ENCODE measurements at places on chromosomes 2 and 18. TPM values are rescaled to one million over a fixed set of nuclear protein-coding genes. Genes with fewer than 3 reads are reported as not detected.
A peak's percentile ranks its signal among the peaks of the same experiment; 100 is the strongest.

GRCh38 chr2:26059542-26059941 lies 25.7 kb downstream of the RAB10 start:
- no peak for DNase-seq
- no peak overlapping the region for H3K4me3 ChIP-seq
- no peak overlapping the region for H3K27ac ChIP-seq
- peaks cover 3% of the 10 kb centered on the region for H3K36me3 ChIP-seq
- H3K27me3 ChIP-seq = no peaks in the 10 kb centered on the region

Gene TMEM127
- 69.0 TPM for total RNA-seq

DNA sequence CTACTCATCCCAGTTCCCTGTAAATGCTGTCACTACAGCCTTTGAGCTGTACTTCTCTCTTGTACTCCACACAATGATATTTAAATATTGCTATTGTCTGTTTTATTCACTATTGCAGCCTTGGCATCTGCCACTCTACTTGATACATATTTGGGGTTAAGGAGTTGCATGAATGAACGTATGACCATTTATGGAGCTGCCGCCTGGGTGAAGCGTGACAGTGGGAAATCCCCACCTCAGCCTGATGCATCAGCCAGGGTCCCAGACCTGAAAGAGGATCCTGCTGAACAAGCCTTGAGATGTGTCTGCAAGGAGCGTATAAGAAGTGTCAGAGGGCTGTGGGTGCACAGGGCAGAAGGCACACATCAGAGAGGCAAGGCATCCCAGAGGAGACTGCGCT lies 39.1 kb downstream of the MRPL35 start:
- DNase-seq = peak; percentile 14
- no peak overlapping the region for H3K27ac ChIP-seq
- no peaks in the 10 kb centered on the region for H3K36me3 ChIP-seq
- H3K27me3 ChIP-seq = no peaks in the 10 kb centered on the region

GRCh38 chr18:3867864-3868311 lies 417.9 kb downstream of the TGIF1 start:
- H3K4me3 ChIP-seq = no peak overlapping the region
- no peaks in the 10 kb centered on the region for H3K4me1 ChIP-seq
- no peaks in the 10 kb centered on the region for H3K36me3 ChIP-seq
- DNase-seq = no peak
- H3K27ac ChIP-seq = no peak overlapping the region

DNA sequence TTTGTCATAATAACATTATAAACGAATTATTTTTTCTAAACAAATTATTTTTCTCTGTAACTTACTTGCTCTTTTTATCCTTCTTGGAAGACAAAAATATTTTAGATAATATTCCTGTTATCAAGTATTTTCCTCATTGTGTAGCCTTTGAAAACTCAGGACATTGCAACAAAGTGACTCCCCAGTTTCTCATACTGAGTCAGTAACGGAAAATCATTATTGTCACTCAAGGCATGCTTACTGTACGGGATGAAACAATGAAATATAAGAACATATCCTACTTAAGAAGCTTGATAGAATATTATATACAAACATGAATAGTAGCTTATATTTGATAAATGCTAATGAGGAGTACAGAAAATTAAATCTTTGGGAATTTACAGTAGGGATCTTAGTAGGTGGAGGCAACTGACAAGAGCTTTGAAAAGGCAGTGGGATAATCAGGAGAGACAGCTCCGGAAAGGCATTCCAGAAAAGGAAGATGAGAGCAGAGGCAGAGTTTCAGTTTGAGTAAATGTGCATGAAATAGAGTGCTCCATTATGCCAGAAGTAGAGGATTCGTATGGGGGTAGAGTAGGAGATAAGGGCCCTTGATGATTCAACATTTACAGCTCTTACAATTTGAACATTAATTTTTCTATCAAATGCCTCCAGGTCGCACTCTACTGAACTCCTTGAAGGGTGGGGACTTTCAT lies 14.0 kb upstream of the YES1 start:
- no peak for DNase-seq
- H3K27ac ChIP-seq = no peak overlapping the region
- no peaks in the 10 kb centered on the region for H3K36me3 ChIP-seq
- no peak overlapping the region for H3K4me3 ChIP-seq
- no peaks in the 10 kb centered on the region for H3K27me3 ChIP-seq
- peaks cover 15% of the 10 kb centered on the region for H3K4me1 ChIP-seq

DNA sequence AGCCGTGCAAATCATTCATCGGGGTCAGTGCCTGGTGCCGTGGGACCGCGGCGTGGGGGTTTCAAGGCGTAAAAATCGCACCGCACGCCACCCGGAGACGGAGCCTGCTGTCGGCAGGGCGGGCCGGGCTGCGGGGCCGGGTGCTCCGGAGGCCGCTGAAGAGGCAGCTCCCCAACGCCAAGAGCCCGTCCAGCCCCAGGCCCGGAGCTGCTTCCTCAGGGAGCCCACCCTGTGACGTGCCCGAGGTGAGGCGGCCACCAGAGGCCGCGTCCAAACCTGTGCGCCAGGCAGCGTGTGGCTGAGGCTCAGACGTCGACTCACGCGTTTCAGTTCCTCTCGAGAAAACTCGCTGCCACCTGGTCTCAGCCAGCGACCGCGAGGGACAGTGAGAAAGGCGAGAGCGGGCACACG lies 98.1 kb downstream of the NFATC1 start:
- no peak overlapping the region for H3K4me3 ChIP-seq
- H3K36me3 ChIP-seq = no peaks in the 10 kb centered on the region
- no peaks in the 10 kb centered on the region for H3K27me3 ChIP-seq
- H3K27ac ChIP-seq = no peak overlapping the region

- peaks cover 71% of the 10 kb centered on the region for H3K36me3 ChIP-seq
- no peak for DNase-seq
- H3K4me3 ChIP-seq = no peak overlapping the region
- H3K27ac ChIP-seq = no peak overlapping the region
These were observed 36.3 kb downstream of the PREPL start for GRCh38 chr2:44324971-44325426.

Data from naive thymus-derived CD4-positive, alpha-beta T cell (primary cell).